ENCODE measurements at places on chromosomes 1 and 21. TPM values are rescaled to one million over a fixed set of nuclear protein-coding genes. Genes with fewer than 3 reads are reported as not detected.
A peak's percentile ranks its signal among the peaks of the same experiment; 100 is the strongest.

- H3K27me3 ChIP-seq = no peaks in the 10 kb centered on the region
- no peaks in the 10 kb centered on the region for H3K36me3 ChIP-seq
- H3K27ac ChIP-seq = peak overlapping the region; percentile 93
- DNase-seq = no peak
Measured at GRCh38 chr1:151197863-151198253, 494 bp upstream of the PIP5K1A start.

- no peak overlapping the region for H3K27ac ChIP-seq
- H3K4me3 ChIP-seq = no peak overlapping the region
- no peaks in the 10 kb centered on the region for H3K4me1 ChIP-seq
- H3K36me3 ChIP-seq = no peaks in the 10 kb centered on the region
- no peak for DNase-seq
- no peaks in the 10 kb centered on the region for H3K27me3 ChIP-seq
Measured at GRCh38 chr21:34960687-34961086, 88.4 kb downstream of the RUNX1 start.

GRCh38 chr1:1630965-1631781 lies 800 bp upstream of the MMP23B start:
- H3K36me3 ChIP-seq = no peaks in the 10 kb centered on the region
- H3K27ac ChIP-seq = no peak overlapping the region
- DNase-seq = no peak
- H3K4me3 ChIP-seq = no peak overlapping the region
- no peaks in the 10 kb centered on the region for H3K27me3 ChIP-seq

Gene SLC37A1
- 16.3 TPM for total RNA-seq

Gene KTI12
- total RNA-seq = 8.8 TPM

Gene SLC27A3
- 15.0 TPM for total RNA-seq
